ENCODE measurements at places on chromosomes 2 and 18.

GRCh38 chr18:58076052-58076451, 32.0 kb downstream of the NEDD4L start:
- DNase-seq = no peak

DNA sequence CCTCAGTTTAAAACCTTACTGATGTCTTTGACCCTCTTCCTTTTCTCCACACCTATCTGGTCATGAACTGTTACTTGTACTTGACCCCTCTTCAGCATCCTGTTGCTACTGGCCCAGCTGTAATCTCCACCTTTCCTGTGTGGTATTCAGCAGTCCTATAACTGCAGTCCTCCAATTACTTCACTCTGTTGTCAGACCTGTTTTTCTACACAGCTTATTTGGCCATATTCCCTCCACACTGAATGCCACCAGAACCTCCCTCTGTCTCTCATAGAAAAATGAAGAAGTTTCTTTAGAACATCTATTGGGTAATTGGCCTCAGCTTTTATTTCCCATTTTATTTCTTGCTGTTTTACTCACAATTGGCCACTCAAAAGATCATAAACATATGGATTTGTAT, 155.4 kb downstream of the ASXL3 start:
- no peak for DNase-seq

DNA sequence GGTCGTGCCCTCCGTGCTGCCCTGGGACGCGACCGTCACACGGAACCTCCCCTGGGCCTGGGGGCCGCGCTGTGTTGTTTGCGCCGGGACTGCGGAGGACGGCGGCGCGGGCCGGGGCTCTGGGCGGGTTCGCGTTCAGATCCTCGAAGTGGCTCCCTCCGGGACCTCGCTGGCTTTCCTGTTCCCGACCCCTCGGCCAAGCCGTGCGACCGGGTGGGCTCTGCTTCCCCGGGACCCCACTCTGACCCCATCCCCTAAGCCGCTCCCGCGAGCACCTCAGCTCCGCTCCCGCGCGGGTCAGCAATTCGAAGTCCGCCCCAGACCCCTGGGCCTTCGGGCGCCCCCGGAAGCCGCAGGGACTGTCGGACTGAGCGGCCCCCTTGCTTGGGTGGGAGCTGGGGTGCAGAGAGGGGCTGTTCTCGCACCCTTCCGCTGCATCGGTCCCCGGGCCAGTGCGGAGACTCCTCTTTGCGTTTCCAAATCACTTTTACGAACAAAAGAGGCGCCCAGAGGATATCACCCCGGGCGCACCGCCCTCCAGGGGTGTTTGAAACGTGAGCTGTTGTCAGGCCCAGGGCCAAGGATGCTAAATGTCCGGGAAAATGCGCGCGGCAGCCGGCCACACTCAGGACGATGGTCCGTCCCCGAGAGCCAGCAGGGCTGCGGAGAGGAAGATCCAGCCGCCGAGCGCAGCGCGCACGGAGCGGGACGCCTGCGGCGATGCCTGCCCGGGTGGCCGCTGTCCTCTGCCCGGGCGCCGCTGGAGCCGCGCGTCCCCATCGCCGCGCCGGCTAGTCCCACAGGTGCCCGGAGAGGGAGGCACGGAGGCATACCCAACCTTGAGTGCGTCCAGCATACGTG, 73.5 kb downstream of the ZCCHC2 start:
- DNase-seq = no peak

DNA sequence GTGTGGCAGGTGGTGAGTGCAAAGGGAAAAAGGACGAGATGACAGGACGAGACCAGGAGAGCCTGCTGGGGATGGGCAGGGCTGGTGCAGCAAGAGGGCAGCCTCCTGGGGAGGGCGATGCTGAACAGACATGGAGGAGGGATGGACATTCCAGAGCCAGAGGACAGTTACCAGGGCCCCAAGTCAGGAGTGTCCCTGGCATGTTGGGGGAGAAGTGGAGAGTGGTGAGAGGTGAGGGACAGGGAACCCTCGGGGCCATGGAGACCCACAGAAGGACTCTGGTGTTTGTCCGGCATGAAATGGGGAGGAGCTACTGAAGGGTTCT, 19.0 kb downstream of the MTERF4 start:
- no peak for DNase-seq

- no peak for DNase-seq
These were observed 89.9 kb upstream of the UBXN4 start for GRCh38 chr2:135651717-135652116.

- no peak for DNase-seq
These were observed 91.4 kb upstream of the BCL2L11 start for GRCh38 chr2:111029181-111029927.

DNA sequence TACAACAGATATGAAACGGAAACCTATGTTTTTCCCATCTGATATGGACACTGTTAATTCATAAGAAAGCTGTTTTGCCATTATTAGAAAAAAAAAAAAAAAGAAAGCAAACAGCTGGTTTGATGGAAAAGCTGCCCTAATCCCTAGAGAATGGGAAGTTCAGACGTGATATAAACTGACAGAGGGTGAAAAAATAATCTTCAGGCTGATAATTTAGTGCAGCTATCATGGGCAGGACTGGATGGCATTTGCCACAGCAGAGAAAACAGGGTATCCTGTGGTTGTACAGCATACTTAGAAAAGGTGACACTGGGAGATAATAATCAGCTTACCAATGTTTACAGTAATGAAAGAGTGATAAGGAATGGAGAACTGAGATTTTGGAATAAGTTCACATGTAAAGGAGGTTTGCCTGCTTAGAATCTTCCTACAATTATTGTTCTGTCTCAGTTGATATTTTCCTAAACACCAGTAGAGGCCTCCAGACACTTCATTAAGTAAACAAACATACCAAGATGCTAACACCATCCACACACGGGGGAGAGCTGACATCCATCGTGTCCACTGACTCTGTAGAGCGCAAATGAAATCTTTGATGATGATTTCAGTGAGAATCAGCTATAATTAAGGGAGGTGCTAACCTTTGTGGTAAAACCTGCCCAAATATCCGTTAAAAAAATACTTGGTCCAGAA, 211.6 kb upstream of the MMADHC start:
- no peak for DNase-seq

- no peak for DNase-seq
These were observed 35.9 kb downstream of the SF3B1 start for GRCh38 chr2:197398913-197399312.

GRCh38 chr2:26991717-26992116, 21.3 kb downstream of the MAPRE3 start:
- no peak for DNase-seq

DNA sequence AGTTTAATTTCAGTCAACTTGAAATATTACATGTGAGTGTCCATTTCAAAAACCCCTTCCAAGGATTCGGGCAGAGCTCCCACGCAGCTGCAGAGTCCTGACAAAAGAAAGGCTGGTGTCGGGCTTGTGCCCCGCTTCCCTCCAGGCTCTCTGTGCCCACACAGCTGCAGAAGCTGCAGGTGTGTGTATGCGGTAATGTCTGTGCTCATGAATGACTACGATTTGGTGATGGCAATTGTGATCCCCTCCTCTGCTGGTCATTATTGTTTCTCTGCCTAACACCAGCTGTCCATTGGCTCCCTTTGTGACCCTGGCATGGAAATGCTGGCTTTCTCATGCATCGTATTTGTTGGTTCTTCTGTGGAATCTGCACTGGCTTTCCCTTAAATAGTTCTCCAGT, 224.8 kb downstream of the NUP35 start:
- DNase-seq = peak; percentile 23

DNA sequence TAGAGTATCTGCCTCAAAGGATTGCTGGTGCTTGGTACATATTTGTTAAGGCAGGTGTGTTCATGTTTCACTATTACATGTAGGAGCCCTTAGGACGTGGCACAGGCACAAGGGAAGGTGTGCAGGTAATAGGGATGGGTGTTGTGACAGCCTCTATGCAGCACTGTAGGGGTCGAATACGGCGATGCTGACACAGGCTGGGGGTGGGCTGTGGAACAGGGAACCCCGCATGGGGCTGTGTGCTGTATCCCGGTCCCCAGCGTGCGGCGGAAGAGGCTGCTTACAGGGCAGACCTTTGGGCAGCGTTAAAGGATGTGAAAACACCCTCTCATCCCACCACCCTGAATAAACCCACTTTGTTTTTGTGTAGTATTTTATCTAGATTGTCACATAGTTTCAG, 21.5 kb downstream of the B3GNT2 start:
- no peak for DNase-seq

DNA sequence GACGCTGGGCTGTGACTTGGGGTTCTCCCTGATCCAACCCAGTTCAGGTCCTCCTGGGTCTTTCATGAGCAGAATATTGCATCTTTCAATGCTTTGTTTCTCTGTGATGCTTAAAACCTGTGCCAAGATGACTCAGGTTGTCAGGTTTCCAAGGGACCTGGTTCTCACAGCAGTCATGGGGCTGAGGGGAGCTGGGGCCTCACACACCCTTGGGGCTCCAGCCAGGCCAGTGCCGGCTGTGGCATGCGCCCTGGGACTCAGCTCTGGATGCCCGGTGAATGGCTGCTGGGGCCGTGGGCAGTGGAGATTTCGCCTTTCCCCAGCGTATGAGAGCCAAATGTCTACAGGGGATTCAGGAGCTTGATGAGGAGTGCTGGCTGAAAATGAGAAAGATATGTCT, 29.6 kb downstream of the EDAR start:
- DNase-seq = no peak

GRCh38 chr2:120390381-120391055, 44.6 kb downstream of the INHBB start:
- no peak for DNase-seq

- DNase-seq = no peak
These were observed 240.1 kb upstream of the MEX3C start for GRCh38 chr18:51437280-51438271.

GRCh38 chr18:76456018-76456750, 38.9 kb downstream of the ZNF516 start:
- peak; percentile 43 for DNase-seq

DNA sequence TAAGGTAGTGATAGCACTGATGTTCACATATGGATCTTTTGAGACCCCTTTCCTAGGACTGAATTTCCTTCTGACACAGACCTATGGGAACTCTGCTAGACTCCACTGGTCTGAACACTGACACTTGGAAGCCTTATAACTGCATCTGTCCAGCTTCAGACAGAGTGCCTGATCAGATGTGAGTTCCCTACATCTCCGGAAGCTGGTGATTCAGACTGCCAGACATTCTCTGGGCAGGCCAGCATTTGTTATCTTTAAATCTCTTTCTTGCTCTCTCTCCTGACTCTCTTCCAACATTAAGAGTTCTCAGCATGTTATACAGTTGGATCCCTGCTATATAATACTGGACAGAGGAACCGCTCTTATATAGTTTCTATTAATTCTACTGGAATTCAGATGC, 408.5 kb downstream of the ZEB2 start:
- no peak for DNase-seq

GRCh38 chr2:196054631-196055030, 14.0 kb downstream of the DNAH7 start:
- DNase-seq = no peak

DNA sequence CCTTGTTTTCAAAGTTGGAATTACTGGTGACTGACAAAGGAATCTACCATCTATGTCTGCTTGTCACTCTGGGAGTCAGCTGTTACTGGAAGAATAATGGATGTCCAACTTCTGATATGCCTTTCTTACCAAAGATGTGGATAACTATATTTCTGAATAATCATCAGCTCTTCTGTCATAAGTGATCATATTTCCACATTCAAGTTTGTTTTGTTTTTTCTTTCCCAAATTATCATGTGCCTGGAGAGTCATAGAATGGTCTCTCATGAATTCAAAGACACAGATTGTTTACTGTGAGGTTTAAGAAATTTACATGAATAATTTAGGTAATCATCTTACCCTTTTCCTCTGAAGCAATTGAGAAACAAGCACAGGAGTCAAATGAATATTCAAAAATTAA, 986.7 kb upstream of the CDH2 start:
- DNase-seq = no peak

DNA sequence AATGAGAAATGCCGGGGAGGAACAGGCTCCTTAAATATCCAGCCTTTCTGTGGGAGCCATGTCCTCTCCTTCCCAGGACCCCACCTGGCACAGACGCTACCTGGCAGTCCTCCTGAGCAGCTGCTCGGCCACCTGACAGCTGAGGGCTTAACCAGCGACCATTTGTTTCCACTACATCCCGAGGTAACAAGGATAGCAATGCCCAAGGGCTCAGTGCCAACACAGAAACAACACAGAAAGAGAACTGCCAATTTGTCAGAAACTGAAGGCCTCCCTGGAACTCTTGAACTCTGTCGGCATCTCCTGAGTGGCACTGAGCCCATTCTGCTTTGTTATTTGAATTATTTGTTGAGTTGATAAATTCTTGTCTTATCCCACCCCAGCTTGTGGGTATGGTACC, 122.2 kb upstream of the ARHGAP28 start:
- DNase-seq = no peak

GRCh38 chr2:53422979-53423378, 344.6 kb upstream of the CHAC2 start:
- peak; percentile 11 for DNase-seq

Data from GM06990 (cell line).